SHP77 treated with DMSO at 0.1 percent for 48 hours (cell line): ENCODE measurements at places on chromosomes 1 and 21.

DNA sequence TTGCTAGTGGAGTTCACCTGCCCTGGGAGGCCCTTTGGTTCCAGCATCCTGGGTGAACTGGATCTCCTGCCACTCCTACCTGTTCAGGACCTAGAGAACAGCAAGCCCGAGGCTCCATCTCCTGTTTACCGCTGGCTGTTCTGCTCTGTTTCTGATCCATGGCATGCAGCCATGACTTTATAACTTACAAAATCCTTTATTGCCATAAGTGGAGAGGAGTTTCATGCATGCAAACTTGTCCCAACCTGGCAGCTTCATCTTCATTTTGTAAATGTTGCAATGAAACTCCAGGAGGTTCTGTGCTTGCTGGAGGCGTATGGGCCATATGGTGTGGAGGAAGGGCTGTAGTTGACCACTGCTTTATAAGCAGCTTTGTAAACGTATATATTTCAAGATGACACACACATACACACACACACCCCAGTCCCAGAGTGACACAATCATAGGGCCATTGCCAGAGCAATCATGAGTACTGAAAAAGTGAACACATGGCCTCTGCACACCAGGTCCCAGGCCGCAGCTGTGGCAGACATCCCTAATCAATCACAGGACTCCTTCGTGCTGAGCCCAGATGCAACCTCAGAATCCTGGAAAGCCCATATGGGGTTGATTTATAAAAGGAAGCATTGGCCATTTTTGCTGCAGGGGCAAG is 69.0 kb downstream of the UBIAD1 start:
- DNase-seq = no peak

- no peak for DNase-seq
Observed at GRCh38 chr1:92944901-92945747, 16.1 kb downstream of the DIPK1A start.

DNA sequence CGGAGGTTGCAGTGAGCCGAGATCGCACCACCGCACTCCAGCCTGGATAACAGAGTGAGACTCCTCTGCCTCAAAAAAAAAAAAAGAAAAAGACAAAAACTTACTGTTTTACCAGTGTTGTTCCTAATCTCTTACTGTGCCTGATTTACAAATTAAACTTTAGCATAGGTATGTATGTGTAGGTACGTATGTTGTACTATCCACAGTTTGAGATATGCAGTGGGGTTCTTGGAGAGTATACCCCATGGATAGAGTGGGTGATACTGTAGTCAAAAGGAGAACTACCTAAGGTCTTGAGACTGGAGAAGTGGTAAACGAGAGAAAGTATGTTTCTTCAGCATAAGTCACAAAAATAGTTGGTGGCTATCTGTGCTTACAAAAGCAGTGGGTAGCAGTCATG is 38.6 kb downstream of the RNF11 start:
- no peak for DNase-seq

GRCh38 chr1:231161667-231162296 is at the start of gene TRIM67:
TRIM67 (plus strand) TSS chr1:231162058; CDS start chr1:231162970, 912 bp downstream.
- peak; percentile 53 for DNase-seq

DNA sequence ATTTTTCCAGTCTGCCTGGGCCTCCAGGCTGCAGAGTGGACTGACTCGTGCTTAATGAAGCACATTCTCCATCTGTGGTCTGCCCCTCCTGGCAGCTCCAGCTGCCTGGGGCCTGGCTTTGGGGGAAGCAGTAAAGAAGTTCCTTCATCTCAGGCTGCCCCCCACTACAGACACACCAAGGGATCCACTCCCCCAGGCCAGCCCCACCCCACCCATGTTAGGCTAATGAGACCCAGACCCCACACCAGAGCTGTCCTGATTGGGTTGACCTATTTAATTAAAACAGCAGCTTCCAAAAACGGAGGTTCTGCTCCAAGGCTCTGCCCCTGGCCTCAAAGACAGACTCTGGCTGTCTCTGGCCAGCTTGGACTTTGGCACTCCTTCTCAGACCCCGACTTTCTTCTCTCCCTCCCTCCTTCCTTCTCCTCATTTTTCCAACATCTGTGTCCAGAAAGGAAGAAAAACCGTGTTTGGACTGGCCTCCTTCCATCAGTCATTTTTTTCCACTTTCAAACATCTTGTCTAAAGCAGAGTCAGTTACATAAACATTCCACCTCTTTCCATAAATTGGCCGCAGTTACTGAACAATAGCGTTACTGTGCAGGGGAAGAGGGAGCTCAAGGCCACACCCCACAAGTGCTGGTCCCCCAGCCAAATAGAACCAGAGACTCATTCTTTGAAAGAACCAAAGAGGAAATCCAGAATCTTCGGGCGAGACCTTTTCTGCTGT is 29.7 kb downstream of the SERTAD4 start:
- DNase-seq = no peak

DNA sequence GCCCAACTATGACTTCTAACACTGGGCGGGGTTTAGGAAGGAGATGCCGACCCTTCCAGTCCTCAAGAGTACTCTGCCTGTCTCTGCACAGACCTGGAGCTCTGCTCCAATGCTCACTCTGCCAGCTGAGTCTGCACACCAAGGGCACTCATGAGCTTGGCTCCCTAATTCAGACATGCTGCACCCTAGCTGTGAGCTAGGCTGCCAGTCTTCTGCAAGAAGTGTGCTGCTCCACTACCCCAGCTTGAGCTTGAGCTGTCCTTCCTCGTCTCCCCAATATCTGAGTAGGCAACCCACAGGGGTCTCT is 13.2 kb downstream of the TP53BP2 start:
- no peak for DNase-seq

DNA sequence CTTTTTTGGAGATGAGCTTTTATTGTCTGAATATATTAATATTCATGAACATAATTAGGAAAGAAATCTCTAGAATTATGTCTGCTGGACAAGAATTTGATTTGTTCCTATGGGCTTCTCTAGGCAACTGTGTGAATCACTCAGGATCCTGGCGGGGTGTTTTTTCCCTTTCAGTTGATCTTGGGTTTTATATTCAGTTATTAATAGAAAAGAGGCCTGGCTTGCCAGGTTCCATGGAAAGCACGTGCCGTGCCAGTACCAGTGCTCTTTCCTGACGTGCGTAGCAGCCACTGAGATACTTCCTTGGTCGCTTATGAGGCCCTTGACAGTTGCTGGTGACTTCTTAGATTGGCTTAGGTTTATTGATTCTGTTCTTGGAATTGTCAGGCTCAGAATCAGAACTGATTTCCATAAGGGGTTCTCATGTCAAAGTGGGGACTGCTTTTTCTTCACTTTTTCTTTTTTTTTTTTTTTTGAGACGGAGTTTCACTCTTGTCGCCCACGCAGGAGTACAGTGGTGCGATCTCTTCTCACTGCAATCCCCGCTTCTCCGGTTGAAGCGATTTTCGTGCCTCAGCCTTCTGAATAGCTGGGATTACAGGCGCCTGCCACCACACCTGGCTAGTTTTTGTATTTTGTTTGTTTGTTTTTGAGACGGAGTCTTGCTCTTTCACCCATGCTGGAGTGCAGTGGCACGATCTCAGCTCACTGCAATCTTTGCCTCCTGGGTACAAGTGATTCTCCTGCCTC is 48.7 kb upstream of the KIF1B start:
- no peak for DNase-seq

- DNase-seq = no peak
Observed at GRCh38 chr1:18293291-18293690, 185.7 kb downstream of the IGSF21 start.

DNA sequence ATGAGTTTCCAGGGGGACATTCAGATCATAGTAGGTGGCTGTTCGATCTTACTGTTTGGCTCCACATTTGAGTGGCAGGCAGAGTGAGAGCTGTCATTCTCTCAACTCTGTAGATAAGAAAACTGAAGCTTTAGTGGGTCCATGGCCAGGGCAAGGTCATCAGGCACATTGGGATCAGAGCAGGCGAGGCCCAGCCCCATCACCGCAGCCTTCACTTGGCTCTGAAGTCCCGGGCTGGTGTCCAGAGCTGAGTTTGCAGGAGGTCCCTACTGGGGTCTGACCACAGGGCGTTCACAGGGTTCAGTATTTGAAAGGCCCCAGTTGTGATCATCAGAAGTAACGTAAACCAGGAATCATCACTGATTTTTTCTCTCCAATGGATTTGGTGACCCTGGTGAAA is 76.7 kb downstream of the OBSCN start:
- no peak for DNase-seq

- no peak for DNase-seq
Observed at GRCh38 chr1:38613996-38614395, 245.6 kb downstream of the RRAGC start.
